Small intestine (tissue), 16 donors: ENCODE measurements at places on chromosomes 11 and 22.

GRCh38 chr11:126366064-126366822 is 10.8 kb downstream of the ST3GAL4 start:
- H3K4me1 ChIP-seq, result no peaks in the 10 kb centered on the region
- DNase-seq, result peak; percentile 16
- H3K27me3 ChIP-seq, result no peaks in the 10 kb centered on the region
- no peak overlapping the region for H3K27ac ChIP-seq
- H3K4me3 ChIP-seq, result no peak overlapping the region

DNA sequence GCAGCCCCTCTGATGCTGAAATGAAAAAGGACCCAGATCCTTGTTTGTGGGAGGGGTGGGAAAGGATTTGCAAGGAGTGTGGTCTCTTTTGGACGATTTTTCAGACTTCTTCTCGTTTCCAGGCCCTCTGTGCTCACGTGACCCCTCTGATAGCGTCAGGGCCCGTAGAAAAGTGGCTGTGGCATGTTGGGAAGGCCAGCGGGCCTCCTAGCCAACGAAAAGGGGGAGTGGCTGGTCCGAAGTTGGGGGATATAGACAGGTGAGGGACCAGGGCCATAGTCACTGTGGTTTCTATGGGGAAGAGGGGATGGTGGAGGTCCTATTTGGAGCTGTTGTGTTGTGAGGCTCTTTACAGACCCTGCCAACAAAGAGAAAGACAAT is 6.6 kb downstream of the PARVB start:
- H3K36me3 ChIP-seq, result no peaks in the 10 kb centered on the region
- no peak overlapping the region for H3K27ac ChIP-seq
- H3K4me1 ChIP-seq, result no peaks in the 10 kb centered on the region
- no peak overlapping the region for H3K4me3 ChIP-seq
- no peaks in the 10 kb centered on the region for H3K27me3 ChIP-seq
- no peak for DNase-seq

DNA sequence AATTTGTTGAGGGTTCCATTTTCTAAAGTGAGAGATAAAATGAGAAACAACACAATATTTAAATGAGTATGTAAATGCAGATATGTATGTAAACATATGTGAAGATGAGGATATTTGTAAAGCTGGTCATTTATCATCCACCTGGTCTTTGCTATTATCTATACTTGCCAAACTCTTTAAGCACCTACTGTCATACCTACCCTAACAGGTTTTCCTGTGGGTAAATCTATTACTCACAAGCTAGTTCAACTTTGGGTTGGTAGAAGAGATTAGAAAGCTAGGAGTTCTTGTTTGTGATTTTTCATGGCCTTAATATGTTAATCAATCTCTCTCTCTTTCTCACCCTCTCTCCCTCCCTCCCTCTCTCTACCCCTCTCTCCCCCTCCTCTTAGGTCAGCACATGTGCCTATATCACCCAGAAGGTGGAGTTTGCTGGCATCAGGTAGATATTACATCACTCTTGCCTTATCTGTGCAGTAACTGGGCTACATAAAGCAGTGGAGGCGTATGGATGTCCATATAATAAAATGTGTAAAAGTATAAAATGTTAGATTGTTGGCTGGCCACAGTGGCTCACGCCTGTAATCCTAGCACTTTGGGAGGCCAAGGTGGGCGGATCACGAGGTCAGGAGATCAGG is 14.7 kb downstream of the DEPDC5 start:
- H3K27me3 ChIP-seq, result no peaks in the 10 kb centered on the region
- peaks cover 4% of the 10 kb centered on the region for H3K36me3 ChIP-seq
- no peak for DNase-seq
- H3K4me3 ChIP-seq, result no peak overlapping the region

- no peak overlapping the region for H3K27ac ChIP-seq
- no peaks in the 10 kb centered on the region for H3K4me1 ChIP-seq
- H3K4me3 ChIP-seq, result no peak overlapping the region
- no peaks in the 10 kb centered on the region for H3K27me3 ChIP-seq
Measured at GRCh38 chr11:127950162-127950561, 637.2 kb downstream of the ETS1 start.

- DNase-seq, result no peak
- H3K27me3 ChIP-seq, result no peaks in the 10 kb centered on the region
- no peaks in the 10 kb centered on the region for H3K4me1 ChIP-seq
- H3K4me3 ChIP-seq, result no peak overlapping the region
- H3K27ac ChIP-seq, result no peak overlapping the region
Measured at GRCh38 chr11:9169595-9170295, 78.3 kb upstream of the SCUBE2 start.

GRCh38 chr22:32801537-32802236 is at the start of gene TIMP3:
Gene TIMP3, plus strand, starts transcription at chr22:32801705. Its CDS starts 297 bp downstream, at chr22:32802002.
- H3K4me3 ChIP-seq, result peak within 1 kb of the TSS; percentile 19
- H3K36me3 ChIP-seq, result no peaks in the 10 kb centered on the region
- H3K27ac ChIP-seq, result peak within 1 kb of the TSS; percentile 61
- DNase-seq, result peak; percentile 86
- H3K4me1 ChIP-seq, result peaks cover 15% of the 10 kb centered on the region
- no peaks in the 10 kb centered on the region for H3K27me3 ChIP-seq

- peak overlapping the region; percentile 68 for H3K4me3 ChIP-seq
- no peak overlapping the region for H3K27ac ChIP-seq
- peaks cover 2% of the 10 kb centered on the region for H3K36me3 ChIP-seq
Measured at GRCh38 chr22:19480173-19480568, 451 bp downstream of the CDC45 start.

DNA sequence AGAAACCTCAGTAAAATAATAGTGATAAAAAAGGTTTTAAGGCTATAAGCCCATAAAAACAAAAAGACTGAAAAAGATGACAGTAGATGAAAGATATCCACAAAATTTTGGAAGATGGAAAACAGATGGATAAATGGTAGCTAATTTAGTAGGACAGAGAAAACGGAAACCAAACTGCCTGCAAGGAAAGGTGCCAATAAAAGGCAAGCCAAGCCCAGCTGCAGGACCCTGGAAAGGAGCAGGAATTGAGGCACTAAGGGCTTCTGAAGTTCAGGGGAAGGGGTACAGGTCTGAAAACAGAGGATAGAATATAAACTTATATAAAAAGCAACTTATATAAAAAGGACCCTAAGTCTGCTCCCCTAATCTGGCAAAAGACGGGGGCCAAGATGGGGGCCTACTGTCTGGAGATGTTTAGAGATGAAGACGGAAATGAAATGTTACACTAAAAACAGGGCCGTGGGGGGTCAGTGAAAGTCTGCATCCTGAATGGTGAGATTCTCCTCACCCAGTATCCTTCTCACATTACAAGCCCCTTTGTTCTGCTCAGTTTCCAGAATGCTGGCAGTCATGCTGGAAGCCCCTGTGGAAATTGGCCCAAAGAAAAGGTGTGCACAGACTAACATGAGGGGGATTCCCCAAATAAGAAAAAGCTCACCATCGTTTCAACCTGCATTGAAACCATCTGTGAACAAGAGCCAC is 269.3 kb upstream of the PITPNB start:
- no peak overlapping the region for H3K4me3 ChIP-seq
- no peak overlapping the region for H3K27ac ChIP-seq
- DNase-seq, result no peak
- no peaks in the 10 kb centered on the region for H3K36me3 ChIP-seq
- no peaks in the 10 kb centered on the region for H3K27me3 ChIP-seq
- no peaks in the 10 kb centered on the region for H3K4me1 ChIP-seq

DNA sequence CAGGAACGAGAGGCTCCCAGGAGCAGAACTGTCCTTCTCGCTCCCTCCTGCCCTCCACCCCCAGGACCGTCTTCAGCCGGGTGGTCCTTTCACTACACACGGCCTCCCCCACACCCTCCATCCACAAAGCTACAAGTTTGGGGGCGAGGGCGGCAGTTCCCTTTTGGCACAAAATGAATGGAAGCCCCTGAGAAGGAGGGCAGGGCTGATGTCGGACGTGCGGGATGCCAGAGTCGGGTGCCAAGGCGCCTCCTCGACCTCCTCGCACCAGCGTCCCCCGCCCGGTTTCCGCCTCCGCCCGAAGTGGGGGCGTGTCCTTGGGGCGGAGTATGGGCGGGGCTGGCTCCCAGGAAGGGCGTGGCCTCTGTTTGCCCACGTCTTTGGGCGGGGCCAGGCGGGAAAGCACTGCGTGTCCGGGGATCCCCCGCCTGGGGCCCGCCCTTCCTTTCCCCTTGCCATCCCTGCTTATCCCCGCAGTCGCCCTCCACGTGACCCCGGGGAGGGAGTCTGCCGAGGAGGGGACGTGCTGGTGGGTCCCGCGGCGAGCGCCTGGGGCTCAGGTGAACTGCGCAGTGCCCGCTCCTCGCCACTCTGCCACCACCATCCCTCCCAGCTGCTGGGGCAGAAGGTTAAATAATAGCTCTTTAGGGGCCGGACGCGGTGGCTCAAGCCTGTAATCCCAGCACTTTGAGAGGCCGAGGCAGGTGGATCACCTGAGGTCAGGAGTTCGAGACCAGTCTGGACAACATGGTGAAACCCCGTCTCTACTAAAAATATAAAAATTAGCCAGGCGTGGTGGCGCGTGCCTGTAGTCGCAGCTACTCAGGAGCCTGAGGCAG is 937 bp upstream of the EFEMP2 start:
- H3K4me1 ChIP-seq, result no peaks in the 10 kb centered on the region
- peak overlapping the region; percentile 78 for H3K27ac ChIP-seq

- peak overlapping the region; percentile 14 for H3K27ac ChIP-seq
- H3K27me3 ChIP-seq, result no peaks in the 10 kb centered on the region
- H3K4me1 ChIP-seq, result no peaks in the 10 kb centered on the region
- DNase-seq, result peak; percentile 76
- H3K36me3 ChIP-seq, result peaks cover 13% of the 10 kb centered on the region
Measured at GRCh38 chr11:61488651-61489291, 19.8 kb upstream of the LRRC10B start.

DNA sequence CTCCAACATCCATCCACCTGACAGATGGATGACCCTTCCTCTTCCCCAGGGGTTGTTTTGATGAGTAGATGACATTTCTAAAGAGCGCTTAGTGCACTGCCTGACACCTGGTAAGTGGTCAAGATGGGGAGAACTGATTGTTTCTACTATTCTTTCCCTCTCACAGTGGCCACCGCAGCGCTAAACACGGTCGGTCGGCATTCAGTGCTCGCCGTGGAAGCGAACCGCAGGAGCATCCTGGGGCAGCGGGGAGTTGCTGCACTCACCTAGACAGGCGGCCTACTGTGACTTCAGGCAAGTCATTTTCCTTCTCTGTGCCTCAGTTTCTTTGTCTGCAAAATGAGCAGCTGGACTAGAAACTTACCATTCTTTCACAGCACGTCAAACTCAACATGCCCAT is 5.0 kb upstream of the BEST1 start:
- H3K27ac ChIP-seq, result no peak overlapping the region
- no peaks in the 10 kb centered on the region for H3K4me1 ChIP-seq
- no peaks in the 10 kb centered on the region for H3K27me3 ChIP-seq
- no peaks in the 10 kb centered on the region for H3K36me3 ChIP-seq
- no peak for DNase-seq
- H3K4me3 ChIP-seq, result no peak overlapping the region

DNA sequence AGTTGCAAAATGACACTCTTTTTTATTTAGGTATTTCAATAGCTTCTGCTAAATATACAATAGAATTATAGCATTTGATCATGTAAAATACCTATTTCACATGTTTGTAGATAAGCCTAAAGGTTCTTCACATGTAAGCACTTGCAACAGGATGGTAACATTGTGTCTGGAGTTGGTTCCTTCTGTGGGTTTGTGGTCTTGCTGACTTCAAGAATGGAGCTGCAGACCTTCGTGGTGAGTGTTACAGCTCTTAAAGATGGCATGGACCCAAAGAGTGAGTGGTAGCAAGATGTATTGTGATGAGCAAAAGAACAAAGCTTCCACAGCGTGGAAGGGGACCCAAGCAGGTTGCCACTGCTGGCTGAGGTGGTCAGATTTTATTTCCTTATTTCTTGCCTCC is 246.4 kb upstream of the PDGFD start:
- DNase-seq, result no peak
- H3K4me3 ChIP-seq, result no peak overlapping the region
- H3K27ac ChIP-seq, result no peak overlapping the region
- H3K4me1 ChIP-seq, result no peaks in the 10 kb centered on the region
- H3K36me3 ChIP-seq, result no peaks in the 10 kb centered on the region

GRCh38 chr22:29700900-29701154 is 19.0 kb upstream of the CABP7 start:
- no peak overlapping the region for H3K27ac ChIP-seq
- no peak overlapping the region for H3K4me3 ChIP-seq
- H3K4me1 ChIP-seq, result peaks cover 37% of the 10 kb centered on the region
- DNase-seq, result no peak
- peaks cover 23% of the 10 kb centered on the region for H3K36me3 ChIP-seq
- peaks cover 45% of the 10 kb centered on the region for H3K27me3 ChIP-seq

DNA sequence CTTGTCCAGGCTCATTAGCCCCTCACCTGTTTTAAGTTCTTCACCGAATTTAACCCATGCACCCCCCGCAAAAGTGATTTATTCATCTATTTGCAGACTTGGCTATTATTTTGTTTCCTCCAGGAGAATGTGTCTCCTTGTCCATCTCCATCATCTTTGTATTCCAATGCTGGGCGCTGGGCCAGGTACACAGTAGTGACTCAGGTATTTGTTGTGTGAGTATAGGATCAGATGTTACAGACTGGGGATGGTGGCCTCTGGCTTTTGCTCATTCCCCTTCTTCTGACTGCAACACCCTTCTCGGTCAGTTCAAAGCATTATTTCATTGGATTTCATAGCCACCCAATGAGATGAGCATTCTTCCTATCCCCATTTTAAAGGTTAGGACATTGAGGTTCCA is 408.2 kb downstream of the MN1 start:
- no peaks in the 10 kb centered on the region for H3K4me1 ChIP-seq
- no peaks in the 10 kb centered on the region for H3K36me3 ChIP-seq
- no peak overlapping the region for H3K4me3 ChIP-seq
- no peak for DNase-seq
- no peak overlapping the region for H3K27ac ChIP-seq
